ENCODE measurements at places on chromosomes 6 and 20.

DNA sequence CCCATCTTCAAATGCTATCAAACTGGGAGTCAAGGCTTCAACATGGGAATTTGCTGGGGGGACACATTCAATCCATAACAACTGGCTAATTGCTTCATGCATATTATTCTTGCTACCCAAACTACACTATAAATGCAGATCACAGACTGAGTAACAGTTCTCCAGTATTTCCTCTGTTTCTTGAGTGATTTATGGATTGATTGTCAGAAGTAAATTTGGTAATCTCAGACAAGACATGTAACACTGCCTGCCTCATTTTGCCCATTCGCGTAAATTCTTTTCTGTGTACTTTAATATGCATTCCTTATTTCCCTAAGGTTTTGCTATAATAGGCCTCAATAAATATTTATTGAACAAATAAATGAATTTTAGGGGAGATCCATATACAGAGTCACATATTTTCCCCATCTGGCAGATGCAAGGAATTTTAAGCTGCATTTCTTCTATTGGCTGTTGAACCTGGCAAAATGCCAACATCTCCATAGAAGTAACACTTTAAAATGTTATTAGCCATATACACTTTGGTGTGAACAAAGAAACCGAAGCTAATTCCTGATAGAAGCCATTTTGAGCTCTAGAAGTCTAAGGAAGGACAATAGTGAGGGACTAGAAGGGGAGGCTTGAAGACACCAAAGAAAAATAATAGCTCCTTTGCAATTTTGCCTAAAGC is 98.2 kb downstream of the QRSL1 start:
- DNase-seq = no peak

- no peak for DNase-seq
Observed at GRCh38 chr6:163324326-163324687, 90.2 kb upstream of the QKI start.

DNA sequence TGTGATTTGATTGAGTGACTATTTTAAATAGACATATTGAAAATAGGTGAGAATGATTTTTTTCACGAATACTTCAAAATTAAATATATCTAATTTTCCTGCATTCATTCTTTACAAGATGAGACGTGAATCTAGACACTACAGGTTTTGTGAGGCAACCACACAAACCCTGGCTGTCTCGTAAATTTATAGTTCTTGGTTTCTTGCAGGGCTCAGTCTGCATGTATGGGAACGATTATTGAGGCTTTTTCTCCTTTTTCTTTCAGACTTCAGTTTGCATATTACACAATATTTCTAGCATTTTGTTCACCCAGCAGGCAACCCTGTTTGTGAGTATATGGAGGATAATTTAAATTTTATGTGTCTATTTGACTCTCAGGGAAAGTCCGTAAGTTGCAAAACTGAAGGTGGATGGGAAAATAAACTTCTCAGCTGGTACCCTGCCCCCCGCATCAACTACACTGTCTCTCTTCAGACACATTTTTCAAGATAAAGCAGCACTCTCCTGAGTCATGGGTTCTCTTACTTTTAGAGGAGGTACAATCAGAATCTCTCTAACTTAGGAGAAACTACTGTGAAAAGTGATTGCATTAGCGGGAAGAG is 1349.3 kb downstream of the GRIK2 start:
- DNase-seq = no peak

GRCh38 chr20:63541371-63541770 is 4.2 kb upstream of the PTK6 start:
- no peak for DNase-seq

GRCh38 chr6:67252663-67253062 is 1382.4 kb upstream of the ADGRB3 start:
- DNase-seq = no peak

DNA sequence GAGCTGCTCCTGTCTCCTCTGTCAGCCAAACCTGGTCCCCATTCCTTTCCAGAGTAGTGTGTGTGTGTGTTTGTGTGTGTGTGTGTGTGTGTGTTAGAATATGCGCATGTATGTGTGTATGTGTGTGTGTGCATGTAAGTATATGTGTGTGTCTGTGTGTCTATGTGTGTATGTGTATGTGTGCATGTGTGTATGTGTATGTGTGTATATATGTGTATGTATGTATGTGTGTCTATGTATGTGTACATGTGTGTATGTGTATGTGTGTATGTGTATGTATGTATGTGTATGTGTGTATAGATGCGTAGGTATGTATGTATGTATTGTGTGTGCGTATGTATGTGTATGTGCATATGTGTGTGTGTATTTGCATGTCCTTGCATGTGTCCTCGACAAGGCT is 79.5 kb downstream of the AGPAT4 start:
- no peak for DNase-seq

DNA sequence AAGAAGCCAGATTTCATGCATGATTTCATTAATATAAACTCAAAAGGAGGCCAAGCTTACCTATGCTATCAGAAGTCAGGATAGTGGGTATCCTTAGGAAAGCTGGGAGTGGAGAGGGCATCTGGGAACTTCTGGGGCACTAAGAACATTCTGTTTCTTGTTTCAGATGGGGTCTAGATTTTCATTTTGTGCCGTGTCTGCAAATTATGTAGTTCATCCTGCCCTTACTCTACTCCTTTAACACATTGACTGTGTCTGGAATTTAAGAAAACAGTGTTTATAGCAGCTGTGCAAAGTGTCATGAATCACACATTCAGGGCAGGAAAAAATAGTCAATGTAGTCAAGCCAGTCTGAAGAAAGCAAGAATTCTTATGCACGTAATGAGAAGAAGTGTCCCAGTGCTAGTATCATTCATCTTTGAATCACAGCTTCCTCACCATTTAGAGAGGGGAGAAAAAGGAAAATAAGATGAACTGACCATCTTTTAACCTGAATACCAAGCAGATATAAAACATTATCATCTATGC is 11.6 kb upstream of the SPTLC3 start:
- no peak for DNase-seq

- no peak for DNase-seq
Observed at GRCh38 chr6:35363293-35363750, 21.0 kb downstream of the PPARD start.

DNA sequence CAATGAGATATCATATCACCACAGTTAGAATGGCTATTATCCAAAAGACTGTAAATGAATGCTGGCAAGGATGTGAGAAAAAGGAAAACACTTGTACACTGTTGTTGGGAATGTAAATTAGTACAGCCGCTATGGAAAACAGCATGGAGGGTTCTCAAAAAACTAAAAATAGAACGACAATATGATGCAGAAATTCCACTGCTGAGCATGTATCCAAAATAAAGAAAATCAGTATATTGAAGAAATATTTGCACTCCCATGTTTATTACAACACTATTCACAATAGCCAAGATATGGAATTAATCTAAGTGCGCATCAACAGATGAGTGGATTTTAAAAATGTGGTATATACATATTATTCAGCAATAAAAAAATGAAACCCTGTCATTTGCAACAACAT is 898.9 kb upstream of the MAN1A1 start:
- DNase-seq = no peak

DNA sequence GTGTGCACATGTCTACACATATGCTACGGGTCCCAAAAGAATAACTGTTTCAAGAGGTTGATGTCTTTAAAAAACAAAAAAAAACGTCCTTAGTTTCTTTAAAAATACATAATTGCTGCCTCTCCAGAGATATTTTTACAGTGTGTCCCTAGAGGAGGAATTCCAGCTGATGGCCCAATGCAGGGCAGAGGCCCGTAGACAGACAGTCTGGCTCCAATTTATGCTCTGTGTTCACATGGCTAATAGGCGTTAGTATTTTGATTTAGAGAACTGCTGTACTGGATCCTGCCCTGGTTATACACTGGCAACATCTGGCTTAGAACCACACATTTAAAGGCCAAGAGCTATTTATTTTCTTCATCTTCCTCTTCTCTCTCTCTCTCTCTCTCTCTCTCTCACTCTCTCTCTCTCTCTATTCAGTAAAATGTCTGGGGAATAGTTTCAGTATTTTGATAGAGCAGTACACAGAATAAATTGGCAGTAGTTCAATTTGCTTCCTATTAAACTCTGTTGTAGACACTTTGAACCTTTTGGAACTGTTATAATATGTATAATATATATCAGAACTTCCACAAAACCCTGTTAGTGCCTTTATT is 260.6 kb downstream of the EYA4 start:
- no peak for DNase-seq

GRCh38 chr20:34680586-34681175 is 3.8 kb upstream of the PIGU start:
- DNase-seq = no peak

GRCh38 chr20:38725931-38726803 is 1.9 kb downstream of the SLC32A1 start:
- peak; percentile 60 for DNase-seq

- DNase-seq = no peak
Observed at GRCh38 chr6:144104488-144104887, 9.1 kb upstream of the SF3B5 start.

GRCh38 chr20:23358563-23358906 is 3.4 kb upstream of the GZF1 start:
- DNase-seq = no peak

DNA sequence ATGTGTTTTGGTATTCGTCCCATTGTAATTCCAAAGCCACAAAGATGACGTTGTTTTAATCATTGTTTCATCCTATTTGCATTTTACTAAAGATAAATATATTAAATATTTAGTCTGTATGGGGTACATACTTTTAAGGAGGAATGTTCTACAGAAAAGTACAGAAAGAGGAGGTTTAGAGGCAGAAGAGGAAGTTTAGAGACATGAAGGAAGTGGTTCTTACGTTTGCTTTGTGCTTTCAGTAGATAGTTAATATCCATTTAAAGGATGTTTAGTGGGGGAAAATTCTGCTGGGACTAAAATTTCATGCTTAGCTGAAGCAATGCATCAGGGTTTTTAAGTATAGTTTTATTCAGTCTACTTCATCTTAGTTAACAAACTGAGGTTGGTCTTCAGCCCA is 116.6 kb downstream of the CRYBG1 start:
- no peak for DNase-seq

DNA sequence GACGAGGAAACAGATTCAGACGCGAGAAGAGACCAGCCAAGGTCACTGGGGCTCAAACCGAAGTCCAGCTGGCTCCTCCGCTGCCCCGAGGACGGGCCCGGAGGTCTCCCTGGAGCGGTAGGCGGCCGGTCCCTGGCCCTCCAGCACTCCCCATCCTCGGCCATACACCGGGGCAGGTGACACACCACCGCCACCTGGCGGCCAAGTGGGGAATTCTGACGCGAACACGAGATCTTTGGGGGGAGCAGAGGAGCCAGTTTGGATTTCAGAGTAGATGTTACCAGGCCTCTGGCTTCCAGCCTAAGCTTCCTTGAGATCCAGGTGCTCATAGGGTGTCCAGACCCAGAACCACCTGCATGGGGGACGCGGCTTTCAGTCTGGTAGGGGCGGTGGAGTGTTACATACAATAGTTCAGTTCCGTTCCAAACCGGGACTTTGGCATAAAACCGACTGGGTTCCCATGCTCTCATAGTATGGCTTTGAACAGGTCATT is 16.1 kb downstream of the BPIFB1 start:
- peak; percentile 82 for DNase-seq

- no peak for DNase-seq
Observed at GRCh38 chr20:39259010-39259803, 297.1 kb downstream of the DHX35 start.

- no peak for DNase-seq
Observed at GRCh38 chr6:155328539-155329459, 14.5 kb upstream of the TFB1M start.

DNA sequence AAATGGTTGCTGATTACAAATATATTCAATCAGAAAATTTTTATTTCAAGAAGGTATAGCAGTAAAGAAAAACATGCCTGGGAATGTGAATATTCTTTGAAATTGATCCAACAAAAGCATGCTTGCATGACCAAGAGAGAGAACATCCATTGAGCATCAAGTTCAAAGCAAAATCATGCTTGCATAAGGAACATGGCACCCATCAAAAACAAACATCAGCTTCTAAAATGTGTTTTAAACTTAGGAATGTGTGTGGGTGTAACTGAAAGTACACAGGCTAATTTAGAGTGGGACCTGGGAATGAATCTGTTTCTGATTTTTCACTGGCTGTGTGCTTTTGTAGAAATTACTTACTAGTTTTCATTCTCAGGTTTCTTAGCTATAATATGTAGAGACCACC is 5.6 kb downstream of the SLC17A5 start:
- no peak for DNase-seq

DNA sequence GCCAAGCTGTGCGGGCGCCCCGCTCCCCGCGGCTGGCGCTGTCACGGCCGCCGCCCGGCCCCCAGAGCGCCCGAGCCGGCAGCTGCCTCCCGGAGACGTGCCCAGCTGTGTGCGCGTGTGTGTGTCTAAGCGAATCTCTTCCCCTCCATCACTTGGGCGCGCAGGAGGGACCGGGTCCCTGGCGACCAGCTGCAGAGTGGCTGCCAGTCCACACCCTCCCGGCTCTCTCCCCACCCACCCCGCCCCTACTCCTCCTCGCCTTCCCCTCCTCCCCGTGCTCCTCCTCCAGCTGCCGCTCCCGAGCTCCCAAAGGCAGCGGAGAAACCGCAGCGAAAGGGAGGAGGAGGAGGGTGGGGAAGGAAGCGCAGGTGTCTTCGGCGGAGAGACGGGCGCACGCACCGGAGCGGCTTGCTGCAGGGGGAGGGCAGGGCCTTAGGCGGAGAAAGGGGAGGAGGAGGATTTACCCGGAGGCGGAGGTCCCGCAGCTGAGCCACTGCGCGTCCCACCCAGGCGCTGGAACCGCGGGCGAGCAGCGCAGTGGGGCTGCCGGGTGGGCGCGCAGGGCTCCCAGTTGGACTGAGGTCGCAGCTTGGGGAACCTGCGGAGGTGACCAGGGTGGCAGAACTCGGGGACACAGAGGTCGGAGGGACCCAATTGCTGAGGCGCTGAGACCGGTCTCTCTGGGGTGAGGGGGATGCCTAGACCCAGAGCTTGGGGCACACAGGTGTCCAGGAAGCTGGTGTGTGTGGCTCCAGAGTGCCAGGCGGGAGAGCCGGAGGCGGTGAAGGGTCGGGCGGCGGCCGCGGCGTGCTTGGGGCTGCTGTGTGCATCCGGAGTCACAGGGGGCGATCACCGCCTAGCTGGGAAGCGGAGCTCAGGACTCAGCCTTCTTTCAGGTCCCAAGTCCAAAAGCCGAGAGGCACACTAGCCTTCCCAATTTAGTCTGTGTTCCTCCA is at the start of gene HS3ST5:
Gene HS3ST5, minus strand, starts transcription at position 198 of the 956 bp plus-strand sequence. CDS start 280,178 bp downstream, outside the sequence.
- DNase-seq = no peak

GRCh38 chr6:139027620-139028182 is 844 bp upstream of the ABRACL start:
- peak; percentile 65 for DNase-seq

GRCh38 chr6:144155529-144155928 is 5.2 kb downstream of the STX11 start:
- no peak for DNase-seq

DNA sequence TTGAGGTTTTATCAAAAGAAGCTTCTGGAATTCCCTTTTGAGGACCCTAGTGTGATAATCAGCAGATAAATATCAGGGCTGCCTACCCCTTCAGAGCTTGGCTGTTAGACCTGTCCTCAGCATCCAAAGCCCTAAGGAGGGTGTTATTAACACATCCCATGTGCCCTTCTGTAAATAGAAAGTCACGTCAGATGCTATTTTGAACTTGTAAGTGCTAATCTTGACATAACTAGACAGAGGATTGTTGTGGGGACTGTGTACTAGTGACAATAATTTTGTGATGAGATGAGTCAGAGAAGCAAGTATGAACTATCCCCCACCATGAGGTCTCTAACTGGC is 4.9 kb upstream of the LAMA4 start:
- DNase-seq = no peak

- peak; percentile 60 for DNase-seq
Observed at GRCh38 chr6:36839749-36840431, 646 bp upstream of the CPNE5 start.
